ENCODE measurements at places on chromosomes 1 and 21. TPM values are rescaled to one million over a fixed set of nuclear protein-coding genes. Genes with fewer than 3 reads are reported as not detected.
A peak's percentile ranks its signal among the peaks of the same experiment; 100 is the strongest.

Gene SIM2
- total RNA-seq, result 4.7 TPM

Gene LCE2C
- total RNA-seq, result not detected

DNA sequence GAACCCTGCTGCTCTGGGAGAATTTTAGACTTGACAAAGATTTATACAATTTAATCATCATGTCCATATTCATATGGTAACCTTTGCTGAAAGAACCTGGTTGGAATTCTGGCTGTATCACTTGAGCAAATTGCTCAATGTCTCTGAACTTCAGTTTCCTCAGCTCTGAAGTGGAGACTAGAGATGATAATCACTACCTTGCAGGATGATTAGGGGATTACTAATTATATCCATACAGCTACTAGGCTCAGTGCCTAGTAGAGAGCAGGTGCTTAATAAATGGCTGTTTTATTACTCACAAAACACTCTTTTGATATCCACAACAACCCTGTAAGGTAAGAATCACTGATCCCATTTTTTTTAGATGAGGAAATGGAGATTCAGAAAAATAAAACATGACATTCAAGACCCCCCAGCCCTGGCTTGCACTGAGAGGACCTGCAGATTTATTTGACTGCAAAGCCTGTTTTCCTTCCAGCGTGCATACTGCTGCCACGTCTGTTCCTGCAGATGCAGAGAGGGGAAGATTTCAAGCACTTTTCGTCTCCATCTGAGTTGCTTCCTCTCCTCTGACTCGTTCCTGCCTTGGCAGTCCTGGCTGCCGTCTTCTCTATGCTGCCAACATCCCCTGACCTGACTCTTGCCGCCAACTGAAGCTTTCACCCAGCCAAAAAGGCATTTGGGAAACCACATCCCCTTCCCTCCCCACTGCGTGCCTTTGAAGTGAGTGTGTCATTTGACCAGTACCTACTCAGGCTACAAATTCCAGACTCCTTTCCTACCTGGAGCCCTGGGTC is 203.0 kb downstream of the PLPP3 start:
- H3K4me1 ChIP-seq, result peaks cover 46% of the 10 kb centered on the region
- peak overlapping the region; percentile 65 for H3K27ac ChIP-seq
- no peaks in the 10 kb centered on the region for H3K27me3 ChIP-seq

- peaks cover 6% of the 10 kb centered on the region for H3K4me1 ChIP-seq
- no peaks in the 10 kb centered on the region for H3K36me3 ChIP-seq
- H3K27me3 ChIP-seq, result peaks cover 49% of the 10 kb centered on the region
- DNase-seq, result no peak
These were observed 149.2 kb downstream of the PPIAL4G start for GRCh38 chr1:148333875-148334338.

Measured in muscle of leg (tissue), 16 donors.